Muscle of arm (tissue), 14 donors: ENCODE measurements at places on chromosomes 3 and 15. TPM values are rescaled to one million over a fixed set of nuclear protein-coding genes. Genes with fewer than 3 reads are reported as not detected.

The MORC1 gene
- polyA plus RNA-seq: not detected

The HGD gene
- 0.25 TPM for polyA plus RNA-seq

The MELTF gene
- 7.9 TPM for polyA plus RNA-seq

The TUSC7 gene
- not detected for polyA plus RNA-seq

The GOLGA8J gene
- 0.56 TPM for polyA plus RNA-seq

The SAMD7 gene
- not detected for polyA plus RNA-seq

The CPA3 gene
- not detected for polyA plus RNA-seq

The GP5 gene
- 0.68 TPM for polyA plus RNA-seq

The TM4SF18 gene
- 17.6 TPM for polyA plus RNA-seq

The SCN11A gene
- polyA plus RNA-seq: 1.6 TPM

The ALG1L2 gene
- polyA plus RNA-seq: 1.3 TPM

The ABI3BP gene
- polyA plus RNA-seq: 489 TPM

The EFL1 gene
- 13.8 TPM for polyA plus RNA-seq

The CDHR4 gene
- polyA plus RNA-seq: not detected

The CYP11A1 gene
- 1.2 TPM for polyA plus RNA-seq

The RAB6B gene
- polyA plus RNA-seq: 9.0 TPM

The WDR6 gene
- polyA plus RNA-seq: 106 TPM

The GABRB3 gene
- polyA plus RNA-seq: 2.1 TPM

The FMN1 gene
- polyA plus RNA-seq: 3.2 TPM

The TF gene
- 4.4 TPM for polyA plus RNA-seq

The CA12 gene
- 11.3 TPM for polyA plus RNA-seq

The OXSR1 gene
- polyA plus RNA-seq: 36.5 TPM
